Fibroblast of skin of abdomen (primary cell): ENCODE measurements at places on chromosomes 5 and 9.
A peak's percentile ranks its signal among the peaks of the same experiment; 100 is the strongest.

GRCh38 chr9:38027714-38028113, 41.3 kb downstream of the SHB start:
- DNase-seq, result no peak

DNA sequence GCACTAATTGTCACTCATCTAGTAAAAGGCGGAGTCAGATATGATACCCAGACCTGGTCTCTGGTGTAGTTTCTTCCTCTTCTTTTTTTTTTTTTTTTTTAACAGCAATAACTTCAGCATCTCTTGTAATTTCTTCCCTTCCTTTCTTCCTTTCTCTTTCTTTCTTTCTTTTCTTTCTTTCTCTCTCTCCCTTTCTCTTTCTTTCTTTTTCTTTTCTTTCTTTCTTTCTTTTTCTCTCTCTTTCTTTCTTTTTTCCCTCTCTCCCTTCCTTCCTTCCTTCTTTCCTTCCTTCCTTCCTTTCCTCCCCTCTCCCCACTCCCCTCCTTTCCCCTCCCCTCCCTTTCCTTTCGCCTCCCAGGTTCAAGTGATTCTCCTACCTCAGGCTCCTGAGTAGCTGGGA, 25.9 kb upstream of the GNPDA1 start:
- DNase-seq, result no peak

DNA sequence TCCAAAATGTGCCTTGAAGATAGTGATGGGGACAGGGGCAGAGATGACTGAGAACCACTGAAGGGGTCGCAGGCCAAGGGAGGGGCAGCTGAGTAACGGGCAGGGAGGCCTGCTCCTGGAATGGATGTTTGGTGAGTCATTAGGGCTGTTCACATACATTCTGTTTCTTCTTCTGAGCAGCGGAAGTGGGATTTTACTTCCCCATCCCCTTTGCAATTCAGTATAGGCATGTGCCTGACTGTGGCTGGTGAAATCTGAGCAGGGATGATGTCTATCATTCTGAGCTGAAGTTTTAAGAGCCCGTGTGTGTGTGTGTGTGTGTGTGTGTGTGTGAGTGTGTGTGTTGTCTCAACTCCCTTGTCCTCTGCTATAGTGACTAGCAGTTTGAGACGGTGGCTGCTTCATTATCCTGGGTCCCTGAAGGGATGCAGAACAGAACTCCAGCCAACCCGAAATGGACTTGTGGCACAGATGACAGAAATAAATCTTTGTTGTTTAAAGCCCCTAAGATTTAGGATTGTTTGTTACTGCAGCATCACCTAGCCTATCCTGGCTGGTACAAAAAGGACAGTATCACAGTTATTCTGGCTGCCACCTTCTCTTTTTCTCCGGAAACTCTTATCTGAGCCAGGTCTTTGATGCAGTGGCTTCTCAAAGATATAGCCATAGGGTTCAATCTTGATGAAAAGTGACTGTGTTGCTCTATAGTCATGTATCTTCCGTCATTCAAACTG, 29.2 kb upstream of the TGFBI start:
- peak; percentile 98 for DNase-seq

GRCh38 chr5:126875303-126875785, 98.4 kb downstream of the LMNB1 start:
- DNase-seq, result no peak

GRCh38 chr5:168755548-168756093, 176.5 kb upstream of the PANK3 start:
- no peak for DNase-seq

GRCh38 chr5:135063511-135064234, 29.6 kb upstream of the PITX1 start:
- DNase-seq, result no peak

DNA sequence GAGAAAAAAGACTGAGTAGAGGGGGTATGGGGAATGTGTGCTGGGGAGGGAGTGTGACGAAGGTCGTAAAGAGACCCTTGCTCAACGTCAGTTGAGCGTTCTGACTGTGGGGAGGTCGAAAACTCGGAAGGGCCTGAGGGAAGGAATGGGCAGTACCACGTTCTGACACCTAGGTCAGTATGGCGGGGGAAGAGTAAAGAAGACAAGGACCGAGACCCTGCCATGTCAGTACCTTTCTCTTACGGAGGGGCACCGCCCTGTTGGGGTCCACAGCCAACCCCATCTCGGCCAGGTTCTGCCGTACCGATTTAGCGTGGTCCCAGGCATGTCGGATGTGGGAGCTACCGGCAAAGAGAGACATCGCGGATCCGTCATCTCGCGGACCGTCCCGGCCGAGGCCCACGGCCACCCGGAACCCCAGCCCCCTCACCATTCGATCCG, 375 bp downstream of the NOP16 start:
- no peak for DNase-seq

- no peak for DNase-seq
These were observed 72.3 kb upstream of the NEK6 start for GRCh38 chr9:124185413-124185812.

DNA sequence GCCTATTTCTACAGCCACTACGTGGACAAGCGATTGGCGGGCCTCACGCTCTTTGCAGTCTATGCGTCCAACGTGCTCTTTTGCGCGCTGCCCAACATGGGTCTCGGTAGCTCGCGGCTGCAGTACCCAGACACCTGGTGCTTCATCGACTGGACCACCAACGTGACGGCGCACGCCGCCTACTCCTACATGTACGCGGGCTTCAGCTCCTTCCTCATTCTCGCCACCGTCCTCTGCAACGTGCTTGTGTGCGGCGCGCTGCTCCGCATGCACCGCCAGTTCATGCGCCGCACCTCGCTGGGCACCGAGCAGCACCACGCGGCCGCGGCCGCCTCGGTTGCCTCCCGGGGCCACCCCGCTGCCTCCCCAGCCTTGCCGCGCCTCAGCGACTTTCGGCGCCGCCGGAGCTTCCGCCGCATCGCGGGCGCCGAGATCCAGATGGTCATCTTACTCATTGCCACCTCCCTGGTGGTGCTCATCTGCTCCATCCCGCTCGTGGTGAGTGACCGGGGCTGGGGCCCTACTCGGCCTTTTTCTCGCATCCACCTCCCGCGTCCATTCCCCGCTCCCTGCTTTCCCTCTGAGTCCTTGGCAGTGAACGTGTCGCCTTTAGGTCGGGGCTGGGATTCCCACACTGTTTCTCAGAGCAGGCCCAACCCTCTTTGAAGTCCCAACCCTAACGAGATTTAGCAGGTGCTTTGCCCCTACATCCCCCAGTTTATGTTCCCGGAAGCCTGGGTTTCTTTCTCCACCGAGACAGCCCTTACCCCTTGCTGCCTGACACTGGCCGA, 1.8 kb downstream of the PTGER4 start:
- no peak for DNase-seq

GRCh38 chr5:122030251-122030650, 47.8 kb downstream of the LOX start:
- DNase-seq, result no peak

GRCh38 chr5:18799482-18800128, 1165.3 kb downstream of the TAF11L14 start:
- DNase-seq, result no peak

DNA sequence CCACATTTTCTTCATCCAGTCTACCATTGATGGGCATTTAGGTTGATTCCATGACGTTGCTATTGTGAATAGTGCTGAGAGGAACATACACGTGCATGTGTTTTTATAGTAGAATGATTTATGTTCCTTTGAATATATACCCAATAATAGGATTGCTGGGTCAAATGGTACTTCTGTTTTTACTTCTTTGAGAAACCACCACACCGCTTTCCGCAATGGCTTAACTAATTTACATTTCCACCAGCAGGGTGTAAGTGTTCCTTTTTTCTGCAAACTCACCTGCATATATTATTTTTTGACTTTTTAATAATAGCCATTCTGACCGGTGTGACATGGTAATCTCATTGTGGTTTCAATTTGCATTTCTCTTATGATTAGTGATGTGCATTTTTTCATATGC, 82.2 kb upstream of the RFX3 start:
- DNase-seq, result no peak

- DNase-seq, result no peak
These were observed 264.4 kb downstream of the HTR1A start for GRCh38 chr5:63697811-63698210.

GRCh38 chr5:167778228-167778627, 513.2 kb upstream of the WWC1 start:
- DNase-seq, result no peak

DNA sequence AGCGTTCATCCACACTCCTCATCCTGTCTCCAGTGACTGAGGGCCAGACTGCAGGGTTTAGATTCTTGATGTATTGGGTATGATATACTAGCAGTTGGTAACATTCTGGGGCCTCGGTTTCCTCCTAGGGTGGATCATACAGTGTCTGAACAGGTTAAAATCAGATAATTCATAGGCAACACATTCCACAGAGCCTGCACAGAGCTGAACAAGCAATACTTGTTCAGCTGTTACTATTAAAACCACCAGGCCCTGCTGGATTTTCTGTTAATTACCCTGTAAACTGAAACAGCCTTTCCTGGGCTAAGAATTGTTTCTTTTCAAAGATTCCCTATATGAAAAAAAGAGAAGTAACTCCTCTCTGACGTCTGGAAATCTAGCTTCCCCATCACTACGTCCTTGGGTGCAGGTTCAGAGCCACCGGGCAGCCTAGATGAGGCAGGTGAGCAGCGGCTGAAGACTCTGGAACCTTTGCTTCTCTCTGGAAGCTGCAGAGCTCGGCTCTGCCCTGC, 1313.5 kb upstream of the WWC1 start:
- DNase-seq, result no peak

DNA sequence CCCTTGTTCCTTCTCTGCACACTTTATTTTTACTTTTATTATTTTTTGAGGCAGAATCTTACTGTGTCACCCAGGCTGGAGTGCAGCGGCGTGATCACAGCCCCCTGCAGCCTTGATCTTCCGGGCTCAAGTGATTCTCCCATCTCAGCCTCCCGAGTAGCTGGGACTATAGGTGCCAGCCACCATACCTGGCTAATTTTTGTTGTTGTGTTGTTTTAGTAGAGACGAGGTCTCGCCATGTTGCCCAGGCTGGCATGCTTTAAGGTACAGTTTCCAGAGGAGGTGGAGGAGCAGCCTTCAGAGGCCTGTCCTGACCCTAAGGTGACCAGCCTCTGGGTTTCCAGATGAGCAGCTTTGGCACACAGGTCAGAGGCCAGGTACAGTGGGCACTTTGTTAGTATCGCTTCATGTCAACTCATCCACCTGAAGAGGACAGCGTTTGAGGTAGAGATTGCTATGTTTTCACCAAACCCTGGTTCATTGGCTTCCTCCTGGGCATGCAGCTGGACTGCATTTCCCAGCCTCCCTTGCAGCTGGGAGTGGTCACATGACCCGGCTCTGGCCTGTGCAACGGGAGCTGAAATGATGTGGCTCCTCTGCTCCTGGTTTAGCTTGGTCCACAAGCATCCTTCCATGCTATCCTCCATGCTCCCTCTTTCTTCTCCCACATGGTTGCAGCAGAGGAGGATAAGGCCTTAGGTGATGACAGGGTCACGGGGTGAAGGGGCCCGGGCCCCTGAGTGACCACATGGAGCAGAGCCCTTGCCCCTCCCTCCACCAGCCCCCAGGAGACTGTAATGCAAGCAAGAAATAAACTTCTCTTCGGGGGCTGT, 139.3 kb upstream of the IER5L start:
- no peak for DNase-seq

DNA sequence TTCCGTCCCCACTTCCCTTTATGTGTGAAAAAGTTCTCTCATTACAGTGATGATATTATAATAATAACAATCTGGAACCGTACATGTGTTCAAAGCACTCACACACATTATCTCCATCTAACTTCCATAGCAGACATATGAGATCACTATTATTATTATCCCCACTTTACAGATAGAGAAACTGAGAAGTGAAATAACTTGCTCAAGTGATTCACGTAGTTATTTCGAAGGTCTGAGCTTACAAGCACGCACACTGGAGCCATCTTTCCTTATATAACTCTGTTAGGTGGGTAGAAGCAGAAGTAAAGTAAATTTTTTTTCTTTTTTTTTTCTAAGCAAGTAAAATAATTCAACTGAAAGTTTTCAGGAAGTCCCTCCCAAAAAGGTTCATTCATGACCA, 62.9 kb upstream of the PTGER4 start:
- no peak for DNase-seq

GRCh38 chr5:175714479-175715085, 56.7 kb downstream of the HRH2 start:
- DNase-seq, result no peak

DNA sequence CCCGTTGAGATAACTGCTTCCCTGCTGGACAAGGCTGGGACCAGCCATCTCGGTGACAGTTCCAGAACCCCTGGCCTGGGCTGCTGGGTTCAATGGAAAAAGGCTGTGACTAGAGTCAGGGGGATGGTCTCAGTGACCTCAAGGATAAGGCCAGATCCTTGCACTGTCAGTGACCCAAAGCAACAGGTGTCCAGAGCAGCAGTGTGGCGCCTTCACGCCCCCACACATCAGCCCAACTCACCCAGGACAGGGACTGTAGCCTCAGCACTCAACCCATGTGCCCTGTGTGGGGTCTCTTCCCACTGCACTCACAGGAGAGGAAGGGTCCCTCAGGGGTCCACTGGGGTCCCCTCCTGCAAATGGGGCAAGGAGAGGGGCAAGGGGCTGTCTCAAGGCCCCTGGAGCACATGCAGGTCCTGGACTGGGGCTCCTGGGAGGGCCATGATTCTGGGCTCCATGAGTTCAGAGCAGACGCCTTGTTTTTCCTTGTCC, 698 bp upstream of the LCN2 start:
- no peak for DNase-seq

GRCh38 chr9:112341730-112342129, 8.3 kb upstream of the PTBP3 start:
- DNase-seq, result peak; percentile 75

GRCh38 chr9:127557466-127557869, 54.6 kb upstream of the STXBP1 start:
- peak; percentile 55 for DNase-seq

- DNase-seq, result no peak
These were observed 14.2 kb upstream of the NRARP start for GRCh38 chr9:137316012-137316981.

GRCh38 chr9:100670719-100671118, 92.8 kb downstream of the CAVIN4 start:
- no peak for DNase-seq

- DNase-seq, result peak; percentile 72
These were observed at the start of gene TRMT10B for GRCh38 chr9:37753489-37754190. Gene TRMT10B, plus strand, starts transcription at chr9:37753805. Its CDS starts 8,127 bp downstream, at chr9:37761932.

- DNase-seq, result no peak
These were observed 22.8 kb downstream of the CSNK1A1 start for GRCh38 chr5:149528281-149529060.

GRCh38 chr9:104082168-104082567, 11.9 kb upstream of the SMC2 start:
- DNase-seq, result no peak

DNA sequence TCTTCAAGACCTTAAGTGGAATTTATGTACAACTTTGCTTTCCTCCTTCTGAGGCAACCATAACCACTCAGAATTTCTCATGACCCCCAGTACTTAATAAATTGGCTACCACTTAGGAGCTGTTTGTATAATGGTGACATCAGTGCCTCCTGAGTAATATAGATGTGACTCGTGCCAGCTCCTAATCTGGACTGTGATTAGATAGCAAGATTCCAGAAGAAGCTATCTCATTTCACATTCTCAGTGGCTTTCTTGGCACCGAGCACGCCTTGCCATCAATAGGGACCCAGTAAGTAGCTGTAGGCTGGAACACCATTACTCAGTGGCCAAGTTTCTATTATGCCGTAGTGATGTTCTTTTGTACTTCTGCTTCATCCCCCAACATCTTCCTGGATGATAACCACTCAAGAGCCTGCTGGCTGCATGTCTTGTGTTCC, 228.8 kb downstream of the CD180 start:
- DNase-seq, result no peak

- DNase-seq, result peak; percentile 37
These were observed 40.8 kb upstream of the ARRDC3 start for GRCh38 chr5:91423871-91424270.

- DNase-seq, result no peak
These were observed 97.1 kb upstream of the PRSS3 start for GRCh38 chr9:33698267-33698666.
